Smooth muscle cell of the coronary artery (primary cell): ENCODE measurements at places on chromosomes 16 and 17. TPM values are rescaled to one million over a fixed set of nuclear protein-coding genes. Genes with fewer than 3 reads are reported as not detected.

Gene ARL5C
- not detected in 2 replicates for total RNA-seq

Gene TMEM238L
- total RNA-seq: not detected in 2 replicates

Gene BCAR1
- 26.8 and 31.6 TPM in 2 replicates for total RNA-seq

Gene TIMP2
- total RNA-seq: 53.9 and 102 TPM in 2 replicates

Gene FN3K
- total RNA-seq: 3.2 and 6.4 TPM in 2 replicates

Gene RNF40
- total RNA-seq: 47.7 and 54.2 TPM in 2 replicates

Gene PRAC1
- total RNA-seq: not detected in 2 replicates

Gene TMED6
- not detected in 2 replicates for total RNA-seq

Gene OR4D1
- total RNA-seq: not detected in 2 replicates
